Sigmoid colon (tissue), 7 donors: ENCODE measurements at places on chromosomes 11 and 22.

- DNase-seq: no peak
These were observed 305.9 kb downstream of the CADM1 start for GRCh38 chr11:115198321-115198741.

DNA sequence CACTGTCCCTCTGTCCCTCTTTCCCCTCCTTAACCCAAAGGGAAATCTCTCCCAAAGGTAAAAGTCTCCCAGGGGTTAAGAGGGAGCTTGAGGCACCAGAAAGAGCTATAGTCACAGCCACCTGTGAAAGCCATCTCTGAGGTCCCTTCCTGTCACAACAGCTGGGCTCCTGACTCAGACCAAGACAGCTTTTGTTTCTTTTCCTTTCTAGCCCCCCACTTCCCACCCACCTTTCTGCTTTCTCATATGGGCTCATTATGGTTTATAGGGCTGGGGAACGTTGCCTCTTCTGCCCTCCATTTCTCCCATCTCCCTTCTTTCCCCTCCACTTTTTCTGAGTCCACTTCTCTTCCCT, 19.1 kb downstream of the MIF start:
- DNase-seq: no peak

DNA sequence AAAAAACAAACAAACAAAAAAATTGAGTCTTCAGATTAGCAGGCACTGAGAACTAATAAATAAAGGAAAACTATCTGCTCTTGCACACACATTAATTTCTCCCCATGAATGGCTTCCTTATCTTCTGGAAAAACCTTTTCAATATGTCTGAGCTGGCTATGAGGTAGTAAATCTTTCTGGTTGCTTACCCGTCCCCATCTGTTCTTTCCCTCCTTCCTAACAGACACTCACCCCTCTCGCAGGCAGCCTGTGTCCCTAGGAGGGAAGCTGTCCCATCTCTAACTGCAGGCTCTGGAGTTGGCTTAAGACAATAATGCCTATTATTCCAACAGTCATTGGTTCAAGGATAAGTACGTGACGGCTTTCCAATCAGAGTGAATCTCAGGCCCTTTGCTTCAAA, 8.2 kb upstream of the SCUBE2 start:
- DNase-seq: no peak

- peak; percentile 35 for DNase-seq
These were observed 78.0 kb downstream of the MYEOV start for GRCh38 chr11:69371731-69372588.

DNA sequence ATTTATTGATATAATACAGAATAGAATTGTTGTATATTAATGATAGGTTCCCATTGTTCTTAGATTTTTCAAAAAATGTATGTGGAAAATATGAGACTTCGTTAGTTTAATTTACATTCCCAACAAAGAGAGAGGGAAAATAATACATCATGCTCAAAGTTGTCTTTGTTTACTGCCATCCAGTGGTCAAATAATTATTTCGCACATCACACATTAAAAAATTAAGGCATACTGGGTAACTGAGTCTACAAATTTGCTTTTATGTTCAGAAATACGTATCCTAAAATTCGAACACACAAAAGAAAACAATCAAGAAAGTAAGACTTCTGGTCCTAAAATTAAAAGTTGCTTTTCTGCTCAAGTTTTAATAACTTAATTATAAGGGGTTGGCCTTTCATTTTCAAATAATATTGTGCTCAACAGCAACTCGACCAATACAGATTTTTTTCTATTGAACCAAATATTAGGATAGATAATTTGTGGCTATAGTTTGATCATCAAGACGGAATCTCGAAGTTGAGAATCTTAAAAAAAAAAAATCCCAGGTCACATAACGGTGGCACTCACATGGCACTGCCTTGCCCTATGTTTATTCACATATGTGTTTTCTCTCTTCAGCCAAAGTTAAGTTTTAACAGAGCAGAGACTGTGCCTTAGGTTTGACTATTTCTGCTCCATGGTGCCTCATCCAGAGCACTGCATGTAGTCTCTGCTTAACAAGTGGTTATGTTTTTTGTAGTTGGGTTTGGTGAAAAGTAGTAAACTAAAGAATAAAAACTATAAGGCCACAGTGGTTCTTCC, 12.3 kb downstream of the PDGFD start:
- DNase-seq: no peak

GRCh38 chr11:72239849-72240460, 4.0 kb downstream of the PHOX2A start:
- DNase-seq: peak; percentile 85

DNA sequence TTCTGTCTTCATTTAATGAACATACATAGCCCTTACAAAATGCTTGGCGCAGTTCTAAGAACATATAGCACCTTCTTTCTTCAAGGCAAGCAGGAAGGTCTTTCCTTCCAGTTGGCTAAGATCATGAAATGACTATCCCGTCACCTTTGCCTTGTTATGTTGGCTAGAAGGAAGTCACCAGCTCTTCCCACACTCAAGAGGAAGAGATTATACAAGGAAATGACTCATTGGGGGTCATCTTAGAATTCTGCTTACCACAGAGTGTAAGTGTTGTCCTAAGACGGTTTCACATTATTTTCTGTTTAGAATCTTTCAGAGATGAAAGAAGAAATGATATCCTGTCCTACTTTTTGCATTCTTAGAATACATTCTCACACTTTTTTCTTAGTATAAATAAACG, 808.0 kb upstream of the LUZP2 start:
- DNase-seq: no peak

DNA sequence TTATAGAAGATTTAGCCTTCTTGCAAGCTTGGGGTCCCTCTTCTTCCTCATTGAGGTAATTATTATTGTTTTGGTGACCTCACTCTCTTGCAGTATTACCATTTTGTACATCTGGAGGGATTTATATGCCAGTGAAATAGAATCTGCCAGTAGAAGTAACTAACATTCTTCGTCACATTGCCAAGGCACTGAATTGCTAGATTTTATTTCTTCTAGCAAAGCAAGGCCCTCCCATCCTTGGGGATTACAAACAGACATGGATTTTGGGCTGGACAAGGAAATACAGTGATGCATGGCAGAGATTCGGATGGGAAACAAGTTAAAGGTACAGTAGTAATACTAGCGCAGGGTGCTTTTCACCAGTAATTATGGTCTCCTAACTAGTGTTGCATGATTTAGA, 7.8 kb downstream of the ADAMTS15 start:
- DNase-seq: no peak
